ENCODE measurements at places on chromosomes 5 and 9. TPM values are rescaled to one million over a fixed set of nuclear protein-coding genes. Genes with fewer than 3 reads are reported as not detected.

The GABRG2 gene
- not detected for total RNA-seq

The GCNT4 gene
- 0.17 TPM for total RNA-seq

The GTF2H2 gene
- total RNA-seq, result 11.7 TPM

The LCN15 gene
- 0.59 TPM for total RNA-seq

The RASGRF2 gene
- 6.5 TPM for total RNA-seq

The EDIL3 gene
- total RNA-seq, result 14.4 TPM

The MCIDAS gene
- total RNA-seq, result not detected

The SLC35D2 gene
- 16.0 TPM for total RNA-seq

The FBXL7 gene
- 21.6 TPM for total RNA-seq

The ESM1 gene
- not detected for total RNA-seq

The FAF2 gene
- total RNA-seq, result 16.2 TPM

The OBP2B gene
- not detected for total RNA-seq

The KYAT1 gene
- 16.6 TPM for total RNA-seq

The SPATA31E1 gene
- total RNA-seq, result not detected

The SPINK13 gene
- not detected for total RNA-seq

The TXNDC8 gene
- total RNA-seq, result not detected

The LCN10 gene
- total RNA-seq, result 10.6 TPM

The SLC36A3 gene
- total RNA-seq, result not detected

The WDR31 gene
- 12.9 TPM for total RNA-seq

The CAVIN4 gene
- 71.6 TPM for total RNA-seq

The ZNF879 gene
- 4.6 TPM for total RNA-seq

The GBA2 gene
- 90.2 TPM for total RNA-seq

The SGCD gene
- 76.9 TPM for total RNA-seq

The SLC25A2 gene
- total RNA-seq, result not detected

The TAF1L gene
- total RNA-seq, result not detected

The GPRIN1 gene
- total RNA-seq, result 0.50 TPM

The CYSTM1 gene
- 58.2 TPM for total RNA-seq

The AQP7 gene
- total RNA-seq, result 173 TPM

The PCDHB9 gene
- total RNA-seq, result 0.59 TPM

The ARL10 gene
- total RNA-seq, result 4.4 TPM

The ACTL7B gene
- not detected for total RNA-seq

The MLANA gene
- total RNA-seq, result not detected

The C9orf85 gene
- 7.3 TPM for total RNA-seq

The PPWD1 gene
- total RNA-seq, result 21.9 TPM

The PCDHGC4 gene
- 2.5 TPM for total RNA-seq

The TMEM171 gene
- total RNA-seq, result not detected

The DROSHA gene
- total RNA-seq, result 41.5 TPM

The ANKRD34B gene
- total RNA-seq, result not detected

The SPATA31A3 gene
- total RNA-seq, result not detected

The LHX2 gene
- not detected for total RNA-seq

Measured in left ventricle myocardium superior (tissue), 1 donor.